Psoas muscle (tissue), 8 donors: ENCODE measurements at places on chromosomes 3 and 15. TPM values are rescaled to one million over a fixed set of nuclear protein-coding genes. Genes with fewer than 3 reads are reported as not detected.

Gene CELSR3
- 0.19 TPM for total RNA-seq

Gene RETNLB
- not detected for total RNA-seq

Gene TRH
- not detected for total RNA-seq

Gene OR5K2
- not detected for total RNA-seq

Gene FOXL2
- total RNA-seq = not detected

- peaks cover 65% of the 10 kb centered on the region for H3K36me3 ChIP-seq
- H3K27ac ChIP-seq = no peak overlapping the region
- no peaks in the 10 kb centered on the region for H3K27me3 ChIP-seq
These were observed 135.8 kb downstream of the LRRK1 start for GRCh38 chr15:101054991-101055390.

DNA sequence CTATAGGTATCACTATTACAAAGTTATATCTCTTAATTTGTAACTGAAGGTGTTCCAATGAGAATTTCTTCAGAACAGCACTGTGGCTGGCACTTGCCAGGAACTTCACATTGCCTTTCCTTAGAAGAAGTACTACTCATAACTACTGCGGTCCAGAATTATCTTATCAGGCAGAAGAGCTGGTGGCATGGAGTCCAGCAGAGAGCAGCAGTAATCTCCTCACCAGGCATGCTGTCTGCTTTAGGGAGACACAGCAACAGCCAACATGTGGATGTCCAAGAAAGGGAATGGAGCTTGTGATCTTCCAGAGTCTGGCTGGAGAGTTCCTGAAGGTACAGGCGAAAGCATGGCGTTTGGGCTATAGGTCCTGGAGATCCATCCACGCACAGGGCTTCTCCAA, 919.7 kb upstream of the NR2F2 start:
- H3K4me1 ChIP-seq = no peaks in the 10 kb centered on the region
- H3K27ac ChIP-seq = no peak overlapping the region
- no peak for DNase-seq
- no peaks in the 10 kb centered on the region for H3K27me3 ChIP-seq

- H3K27ac ChIP-seq = no peak overlapping the region
- no peak overlapping the region for H3K4me3 ChIP-seq
- H3K36me3 ChIP-seq = no peaks in the 10 kb centered on the region
- DNase-seq = no peak
- H3K27me3 ChIP-seq = no peaks in the 10 kb centered on the region
- H3K4me1 ChIP-seq = no peaks in the 10 kb centered on the region
These were observed 258.6 kb downstream of the THSD4 start for GRCh38 chr15:71373917-71374316.

DNA sequence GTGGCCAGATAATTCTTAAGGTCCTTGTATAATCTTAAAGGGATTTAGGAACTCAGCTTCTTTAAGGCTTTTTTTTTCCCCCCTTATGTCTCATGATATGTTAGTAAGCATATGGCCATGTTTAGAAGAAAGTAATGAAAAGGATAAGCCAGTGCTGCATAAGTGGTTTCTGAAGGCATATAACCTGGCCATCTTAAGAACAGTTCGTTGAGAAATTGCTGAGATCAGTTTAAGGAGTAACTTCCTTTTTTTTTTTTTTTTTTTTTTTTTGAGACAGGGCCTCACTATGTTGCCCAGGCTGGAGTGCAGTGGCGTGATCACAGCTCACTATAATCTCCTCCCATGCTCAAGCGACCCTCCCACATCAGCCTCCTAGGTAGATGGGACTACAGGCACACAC, 51.7 kb downstream of the UBE2E2 start:
- DNase-seq = no peak
- H3K36me3 ChIP-seq = no peaks in the 10 kb centered on the region
- H3K27me3 ChIP-seq = no peaks in the 10 kb centered on the region
- peaks cover 59% of the 10 kb centered on the region for H3K4me1 ChIP-seq
- H3K4me3 ChIP-seq = no peak overlapping the region

- H3K4me3 ChIP-seq = no peak overlapping the region
- no peak overlapping the region for H3K27ac ChIP-seq
- H3K36me3 ChIP-seq = no peaks in the 10 kb centered on the region
- H3K27me3 ChIP-seq = no peaks in the 10 kb centered on the region
These were observed 30.3 kb upstream of the C15orf39 start for GRCh38 chr15:75171408-75171807.

GRCh38 chr15:38528294-38528693, 36.3 kb downstream of the RASGRP1 start:
- no peak overlapping the region for H3K27ac ChIP-seq
- no peak overlapping the region for H3K4me3 ChIP-seq
- DNase-seq = no peak
- no peaks in the 10 kb centered on the region for H3K36me3 ChIP-seq

DNA sequence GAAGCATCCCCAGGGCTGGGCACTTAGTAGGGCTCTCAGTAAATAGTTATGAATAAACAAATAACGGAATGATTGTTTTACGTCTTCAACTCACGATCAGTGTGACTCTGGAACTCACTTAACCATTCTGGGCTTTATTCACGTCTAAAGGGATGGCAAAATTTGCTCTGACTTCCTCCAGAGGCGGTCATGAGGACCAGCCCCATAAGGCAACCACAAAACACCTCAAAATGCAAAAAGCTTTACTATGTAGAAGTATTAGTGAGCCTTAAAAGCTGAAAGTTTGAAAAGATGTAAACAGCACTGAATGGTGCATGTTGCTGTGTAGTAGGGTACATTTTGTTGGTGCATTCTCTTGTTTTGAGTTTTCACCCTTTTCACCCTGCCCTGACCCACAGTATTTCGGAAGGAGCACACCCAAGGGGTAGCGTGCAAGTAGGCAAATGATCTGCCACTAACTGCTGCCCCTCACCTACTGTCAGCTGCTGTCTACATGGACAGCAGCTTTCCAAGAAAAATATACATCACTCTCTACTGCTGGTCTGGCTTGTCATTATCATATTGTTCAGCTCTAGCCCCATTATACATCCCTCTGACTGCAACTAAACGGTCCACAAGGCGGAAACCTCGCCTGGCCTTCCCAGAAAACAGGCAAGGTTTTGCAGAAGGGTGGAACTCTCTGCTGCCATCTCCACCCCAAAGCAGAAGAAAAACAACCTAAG, 308.5 kb upstream of the PROK2 start:
- no peaks in the 10 kb centered on the region for H3K36me3 ChIP-seq
- H3K4me1 ChIP-seq = no peaks in the 10 kb centered on the region
- no peak for DNase-seq
- H3K27me3 ChIP-seq = no peaks in the 10 kb centered on the region

GRCh38 chr3:126118591-126118990, 34.7 kb upstream of the SLC41A3 start:
- H3K4me3 ChIP-seq = no peak overlapping the region
- H3K36me3 ChIP-seq = no peaks in the 10 kb centered on the region
- H3K27ac ChIP-seq = peak overlapping the region; percentile 82
- H3K4me1 ChIP-seq = peaks cover 26% of the 10 kb centered on the region

DNA sequence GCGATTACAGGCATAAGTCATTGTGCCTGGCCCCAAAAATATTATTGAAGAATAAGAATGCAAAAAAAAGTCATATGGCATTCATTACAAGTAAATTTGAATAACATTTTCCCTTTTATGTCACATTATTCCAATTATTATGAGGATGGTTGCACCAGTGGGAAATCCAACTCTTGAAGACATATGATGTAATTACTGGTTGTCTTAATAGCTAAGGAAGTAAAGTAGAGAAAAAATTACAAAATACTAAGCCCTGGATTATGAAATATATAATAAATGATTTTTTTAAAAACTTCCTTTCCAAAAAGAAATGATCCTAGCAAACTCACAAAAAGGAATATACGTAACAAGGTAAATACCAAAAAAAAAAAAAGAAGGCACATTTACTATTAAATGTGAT, 98.9 kb downstream of the FMN1 start:
- peaks cover 13% of the 10 kb centered on the region for H3K4me1 ChIP-seq
- no peak for DNase-seq
- H3K36me3 ChIP-seq = no peaks in the 10 kb centered on the region
- H3K4me3 ChIP-seq = no peak overlapping the region

DNA sequence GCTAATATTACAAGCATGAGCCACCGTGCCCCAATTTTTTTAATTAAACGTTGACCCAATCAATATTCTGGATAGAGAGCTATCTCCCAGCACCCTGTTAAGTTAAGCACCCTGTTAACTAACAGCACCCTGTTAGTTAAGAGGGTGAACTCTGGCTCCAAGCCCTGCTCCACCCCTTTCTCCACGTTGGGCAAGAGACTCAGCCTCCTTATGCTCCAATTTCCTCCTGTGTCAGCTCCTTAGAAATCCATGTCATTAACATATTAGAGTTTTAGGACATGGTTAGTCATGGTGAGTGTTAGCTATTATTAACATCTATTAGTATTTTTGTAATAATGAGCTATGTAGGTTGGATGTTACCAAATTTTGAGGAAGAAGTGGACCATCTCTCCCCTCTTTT, 217.2 kb upstream of the UBE2E1 start:
- no peaks in the 10 kb centered on the region for H3K27me3 ChIP-seq
- no peak overlapping the region for H3K4me3 ChIP-seq
- no peak for DNase-seq

GRCh38 chr3:69115731-69116130, 6.7 kb downstream of the LMOD3 start:
- H3K4me3 ChIP-seq = peak overlapping the region; percentile 65
- peaks cover 18% of the 10 kb centered on the region for H3K36me3 ChIP-seq
- H3K4me1 ChIP-seq = peaks cover 54% of the 10 kb centered on the region
- no peaks in the 10 kb centered on the region for H3K27me3 ChIP-seq
- DNase-seq = no peak

- no peaks in the 10 kb centered on the region for H3K4me1 ChIP-seq
- no peak overlapping the region for H3K4me3 ChIP-seq
- no peaks in the 10 kb centered on the region for H3K36me3 ChIP-seq
- no peak overlapping the region for H3K27ac ChIP-seq
- no peaks in the 10 kb centered on the region for H3K27me3 ChIP-seq
These were observed 1.5 kb upstream of the CNTN6 start for GRCh38 chr3:1091286-1091685.

DNA sequence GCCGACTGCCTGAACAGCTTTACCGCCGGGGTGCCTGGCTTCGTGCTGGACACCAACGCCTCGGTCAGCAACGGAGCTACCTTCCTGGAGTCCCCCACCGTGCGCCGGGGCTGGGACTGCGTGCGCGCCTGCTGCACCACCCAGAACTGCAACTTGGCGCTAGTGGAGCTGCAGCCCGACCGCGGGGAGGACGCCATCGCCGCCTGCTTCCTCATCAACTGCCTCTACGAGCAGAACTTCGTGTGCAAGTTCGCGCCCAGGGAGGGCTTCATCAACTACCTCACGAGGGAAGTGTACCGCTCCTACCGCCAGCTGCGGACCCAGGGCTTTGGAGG, 815 bp downstream of the SPINT1 start:
- no peaks in the 10 kb centered on the region for H3K36me3 ChIP-seq
- peak overlapping the region; percentile 58 for H3K4me3 ChIP-seq
- H3K4me1 ChIP-seq = peaks cover 8% of the 10 kb centered on the region
- H3K27ac ChIP-seq = no peak overlapping the region

DNA sequence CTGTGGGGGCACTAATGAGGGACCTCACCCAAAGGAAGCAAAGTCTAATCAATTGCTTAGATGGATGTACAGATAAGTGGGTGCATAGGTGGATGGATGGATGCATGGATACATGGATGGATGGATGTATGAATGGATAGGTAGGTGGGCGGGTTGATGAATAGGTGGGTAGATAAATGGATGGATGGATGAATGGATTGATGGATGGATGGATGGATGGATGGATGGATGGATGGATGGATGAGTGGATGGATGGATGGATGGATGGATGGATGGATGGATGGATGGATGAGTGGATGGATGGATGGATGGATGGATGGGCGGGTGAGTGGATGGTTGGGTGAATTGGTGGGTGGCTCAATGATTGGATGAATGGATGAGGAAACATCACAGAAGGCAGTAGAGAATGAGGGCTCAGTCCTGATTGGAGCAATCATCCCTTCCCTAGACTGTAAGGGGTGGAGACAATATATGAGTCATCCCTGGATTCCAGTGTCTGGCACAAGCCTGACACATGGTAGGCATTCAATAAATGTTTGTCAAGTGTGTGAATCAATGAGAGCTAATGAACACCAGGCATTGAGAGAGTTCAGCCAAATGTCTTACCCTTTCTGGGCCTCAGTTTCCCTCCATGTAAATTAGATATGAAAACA, 40.4 kb upstream of the PXYLP1 start:
- no peak overlapping the region for H3K27ac ChIP-seq
- H3K4me3 ChIP-seq = no peak overlapping the region
- H3K4me1 ChIP-seq = no peaks in the 10 kb centered on the region
- no peaks in the 10 kb centered on the region for H3K27me3 ChIP-seq

DNA sequence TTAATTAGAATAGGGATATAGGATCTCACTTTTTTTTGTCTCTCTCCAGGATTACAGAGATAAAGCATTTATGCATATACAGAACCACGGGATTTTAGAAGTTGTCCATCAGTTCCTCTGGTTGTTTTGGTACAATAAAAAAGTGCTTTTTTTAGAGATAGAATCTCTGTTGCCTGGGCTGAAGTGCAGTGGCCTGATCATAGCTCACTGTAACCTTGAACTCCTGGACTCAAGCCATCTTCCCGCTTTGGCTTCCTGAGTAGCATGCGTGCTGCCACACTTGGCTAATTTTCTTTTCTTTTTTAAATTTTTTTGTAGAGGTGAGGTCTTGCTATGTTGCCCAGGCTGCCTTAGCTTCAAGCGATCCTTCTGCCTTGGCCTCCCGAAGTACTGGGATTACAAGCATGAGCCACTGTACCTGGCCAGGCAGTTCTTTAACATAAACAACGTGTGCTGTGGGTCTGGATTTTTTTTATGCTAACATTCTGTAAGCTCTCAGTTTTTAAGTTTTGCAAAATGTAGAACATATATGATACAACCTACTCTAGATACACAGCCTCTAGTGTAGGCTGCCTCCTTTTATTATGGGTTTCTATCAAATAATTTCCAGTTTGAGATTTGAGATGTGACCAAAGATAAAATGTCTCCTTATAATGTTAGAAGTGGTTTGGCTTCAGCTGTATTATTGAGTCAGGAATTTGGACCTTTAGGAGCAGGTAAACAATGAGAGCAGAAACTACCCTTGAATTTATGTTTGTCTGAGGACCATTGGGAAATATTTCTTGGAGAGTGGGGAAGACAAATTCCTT, 57.4 kb upstream of the ULK4 start:
- peak overlapping the region; percentile 85 for H3K27ac ChIP-seq
- H3K27me3 ChIP-seq = no peaks in the 10 kb centered on the region
- DNase-seq = no peak
- no peak overlapping the region for H3K4me3 ChIP-seq

GRCh38 chr3:134955874-134956273, 160.8 kb downstream of the EPHB1 start:
- peaks cover 10% of the 10 kb centered on the region for H3K36me3 ChIP-seq
- no peak overlapping the region for H3K27ac ChIP-seq
- H3K4me1 ChIP-seq = no peaks in the 10 kb centered on the region
- no peak for DNase-seq
- H3K27me3 ChIP-seq = no peaks in the 10 kb centered on the region

GRCh38 chr3:86702381-86702958, 288.5 kb downstream of the VGLL3 start:
- H3K27me3 ChIP-seq = no peaks in the 10 kb centered on the region
- H3K4me1 ChIP-seq = no peaks in the 10 kb centered on the region
- H3K36me3 ChIP-seq = no peaks in the 10 kb centered on the region
- no peak overlapping the region for H3K27ac ChIP-seq
- H3K4me3 ChIP-seq = no peak overlapping the region

- no peaks in the 10 kb centered on the region for H3K36me3 ChIP-seq
- no peak overlapping the region for H3K27ac ChIP-seq
- no peaks in the 10 kb centered on the region for H3K27me3 ChIP-seq
- no peaks in the 10 kb centered on the region for H3K4me1 ChIP-seq
- no peak for DNase-seq
These were observed 22.8 kb downstream of the GAP43 start for GRCh38 chr3:115646027-115646690.

GRCh38 chr15:39784125-39784524, 1.5 kb upstream of the FSIP1 start:
- H3K4me1 ChIP-seq = no peaks in the 10 kb centered on the region
- DNase-seq = no peak
- no peak overlapping the region for H3K4me3 ChIP-seq
- H3K27me3 ChIP-seq = no peaks in the 10 kb centered on the region
- H3K36me3 ChIP-seq = no peaks in the 10 kb centered on the region
